ENCODE measurements at places on chromosomes 1 and 21.

DNA sequence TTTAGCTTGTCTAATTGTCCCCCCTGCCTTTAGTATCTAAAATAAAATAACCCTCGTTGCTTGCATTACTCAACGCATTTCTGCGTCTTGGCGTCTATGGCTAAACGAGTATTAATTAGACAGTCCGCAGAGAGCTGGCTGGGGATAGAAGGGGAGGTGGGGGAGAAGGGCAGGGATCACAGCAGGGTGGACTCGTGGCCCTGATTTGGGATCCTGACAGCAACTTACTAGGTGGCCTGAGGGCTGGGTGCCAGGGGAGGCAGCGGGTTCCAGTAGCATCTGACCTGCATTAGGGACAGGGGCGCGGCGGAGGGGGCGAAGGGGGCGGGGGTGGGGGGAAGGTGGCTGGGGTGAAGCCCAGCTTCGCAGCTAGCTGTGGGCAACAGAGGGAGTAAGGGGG lies 1.1 kb upstream of the BACE2 start:
- DNase-seq = no peak

- no peak for DNase-seq
Observed at GRCh38 chr1:247337250-247337746, 5.6 kb upstream of the ZNF496 start.

DNA sequence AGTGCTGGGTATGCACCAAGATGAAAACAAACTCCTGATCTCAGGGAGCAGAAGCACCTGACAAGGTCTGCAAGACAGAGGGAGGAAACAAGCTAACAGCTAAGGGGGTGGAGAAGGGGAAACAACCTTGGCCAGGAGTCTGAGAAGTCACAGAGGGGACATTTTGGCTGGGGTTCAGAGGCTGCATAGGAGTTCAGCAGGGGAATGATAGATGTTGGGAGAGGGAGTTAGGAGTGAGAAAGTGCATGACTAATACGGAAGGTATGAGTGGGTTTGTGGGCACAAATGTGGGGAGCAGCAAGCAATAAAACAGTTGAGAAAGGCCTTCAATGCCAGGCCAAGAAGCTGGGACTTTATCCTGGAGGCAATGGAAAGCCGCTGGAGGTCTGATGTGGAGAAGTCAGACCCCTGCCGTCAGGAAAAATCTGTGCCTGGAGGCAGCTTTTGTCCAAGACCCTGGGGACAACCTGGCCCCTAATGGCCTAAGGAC lies 16.4 kb downstream of the EPHA2 start:
- DNase-seq = no peak

GRCh38 chr21:42363312-42363711 lies 3.0 kb downstream of the TFF1 start:
- no peak for DNase-seq

- no peak for DNase-seq
Observed at GRCh38 chr1:29621826-29622435, 385.6 kb downstream of the PTPRU start.

GRCh38 chr1:118118469-118118868 lies 66.6 kb downstream of the SPAG17 start:
- no peak for DNase-seq

DNA sequence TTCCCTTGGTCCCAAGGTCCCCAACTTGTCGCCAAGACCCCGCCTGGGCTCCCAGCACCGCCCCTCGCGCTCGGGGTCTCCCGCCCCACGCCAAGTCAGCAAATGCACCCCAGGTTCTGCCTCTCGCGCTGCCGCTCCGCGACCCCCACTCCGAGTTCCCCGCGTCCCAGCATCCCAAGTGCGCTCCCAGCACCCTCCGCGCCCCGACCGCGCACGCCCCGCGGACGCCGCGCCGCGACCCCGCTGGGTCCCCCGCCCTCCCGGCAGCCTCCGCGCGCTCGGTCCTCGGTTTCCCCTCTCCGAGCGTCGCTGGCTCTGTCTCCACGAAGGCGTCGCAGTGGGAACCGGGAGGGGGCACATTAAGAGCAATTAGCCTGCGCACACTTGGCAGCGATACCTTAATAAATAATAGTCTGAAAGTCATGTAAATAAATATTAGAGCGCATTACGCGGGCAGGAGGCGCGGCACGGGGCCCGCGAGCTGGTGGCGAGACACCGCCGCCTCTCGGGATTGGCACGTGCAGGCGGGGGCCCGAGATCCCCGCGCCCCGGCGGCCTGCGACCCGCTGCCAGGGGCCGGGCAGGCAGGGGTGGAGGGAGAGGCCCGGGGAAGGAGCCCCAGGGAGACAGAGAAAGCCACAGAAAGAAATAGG lies 75.9 kb downstream of the VWA5B1 start:
- DNase-seq = no peak

GRCh38 chr1:43653893-43654292 lies 3.9 kb downstream of the KDM4A start:
- DNase-seq = no peak

DNA sequence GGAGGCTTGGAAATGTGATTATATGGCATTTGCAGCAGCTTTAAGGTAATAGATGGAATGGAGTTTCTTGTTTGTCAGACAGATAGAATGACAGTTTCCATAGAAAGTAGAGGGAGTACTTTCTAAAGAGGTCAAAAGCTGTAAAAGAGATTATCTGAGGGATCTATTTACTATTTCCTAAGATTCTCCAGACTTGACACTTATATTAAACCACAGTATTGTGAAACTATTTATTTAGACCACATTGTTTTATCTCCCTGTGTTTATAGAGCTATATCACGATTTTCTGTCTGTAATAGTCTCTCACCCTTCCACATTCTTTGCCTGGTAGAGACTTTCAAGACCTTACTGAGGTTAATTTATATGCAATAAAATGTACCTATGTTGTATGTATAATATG lies 66.7 kb downstream of the MAN1A2 start:
- DNase-seq = no peak

DNA sequence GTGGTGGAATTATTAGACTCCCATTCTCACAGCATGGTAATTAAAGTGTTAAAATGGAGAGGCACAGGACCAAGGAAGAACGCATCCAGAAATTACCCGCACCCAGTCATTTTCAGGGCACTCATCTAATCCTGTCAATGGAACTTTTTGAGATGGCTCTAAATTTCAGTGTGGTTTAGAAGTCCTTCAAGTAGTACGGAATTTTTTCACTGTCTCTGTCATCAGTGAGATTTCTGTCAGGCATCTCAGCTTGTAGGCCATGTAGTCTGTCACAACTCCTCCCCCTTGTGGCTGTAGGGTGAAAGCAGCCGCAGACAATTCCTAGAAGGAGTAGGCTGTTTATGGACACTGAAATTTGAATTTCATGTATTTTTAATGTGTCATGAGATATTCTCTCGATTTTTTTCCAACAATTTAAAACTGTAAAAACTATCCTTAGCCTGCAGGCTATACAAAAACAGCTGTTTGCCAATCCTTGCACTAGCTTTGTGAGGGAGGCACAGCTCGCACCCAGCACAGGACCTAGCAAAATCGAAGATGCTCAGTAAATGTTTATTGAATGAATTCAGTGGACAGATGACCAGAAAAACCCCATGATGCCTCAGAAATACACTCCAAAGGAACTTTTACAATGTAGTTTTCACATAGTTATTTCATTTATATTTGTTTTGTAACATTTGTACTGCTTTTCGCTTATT lies 6.6 kb upstream of the NUP133 start:
- peak; percentile 73 for DNase-seq

DNA sequence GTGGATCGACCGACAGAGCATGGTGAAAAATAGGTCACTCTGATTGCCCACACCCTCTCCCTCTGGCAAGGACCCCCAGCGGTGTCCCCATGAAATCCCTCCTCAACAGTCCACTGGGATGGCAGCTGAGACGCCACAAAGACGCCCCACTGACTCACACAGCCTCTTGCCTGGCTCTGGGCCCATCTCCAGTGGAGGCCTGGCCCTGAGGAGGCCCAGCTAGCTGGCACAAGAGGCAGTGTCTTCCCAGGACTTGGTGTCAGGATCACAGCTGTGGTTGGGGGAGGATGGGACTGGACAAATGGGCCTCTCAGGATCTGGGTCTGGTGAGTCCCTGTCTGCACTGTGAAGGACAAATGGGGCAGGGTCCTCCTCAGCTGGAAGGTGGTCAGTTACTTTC lies 4.6 kb downstream of the ALX3 start:
- DNase-seq = no peak

- no peak for DNase-seq
Observed at GRCh38 chr1:162732566-162733335, 57.8 kb upstream of the HSD17B7 start.

DNA sequence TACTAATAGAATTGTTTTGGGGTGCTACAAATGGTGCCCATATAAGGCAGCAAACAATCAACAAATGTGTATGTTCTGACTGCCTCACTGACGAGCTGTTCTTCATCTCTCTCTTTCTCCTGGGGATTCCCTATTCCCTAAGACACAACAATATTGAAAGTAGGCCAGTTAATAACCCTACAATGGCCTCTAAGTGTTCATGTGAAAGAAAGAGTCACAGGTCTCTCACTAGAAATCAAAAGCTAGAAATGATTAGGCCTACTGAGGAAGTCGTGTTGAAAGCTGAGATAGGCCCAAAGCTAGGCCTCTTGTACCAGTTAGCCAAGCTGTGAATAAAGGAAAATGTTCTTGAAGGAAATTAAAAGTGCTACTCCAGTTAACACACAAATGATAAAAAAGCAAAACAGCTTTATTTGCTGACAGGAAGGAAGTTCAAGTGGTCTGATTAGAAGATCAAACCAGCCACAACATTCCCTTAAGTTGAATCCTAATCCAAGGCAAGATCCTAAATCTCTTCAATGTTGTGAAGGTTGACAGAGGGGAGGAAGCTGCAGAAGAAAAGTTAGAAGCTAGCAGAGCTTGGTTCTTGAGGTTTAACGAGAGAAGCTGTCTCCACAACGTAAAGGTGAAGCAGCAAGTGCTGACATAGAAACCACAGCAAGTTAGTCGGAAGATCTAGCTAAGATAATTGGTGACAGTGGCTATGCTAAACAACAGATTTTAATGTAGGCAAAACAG lies 26.3 kb downstream of the ATP2B4 start:
- peak; percentile 51 for DNase-seq

DNA sequence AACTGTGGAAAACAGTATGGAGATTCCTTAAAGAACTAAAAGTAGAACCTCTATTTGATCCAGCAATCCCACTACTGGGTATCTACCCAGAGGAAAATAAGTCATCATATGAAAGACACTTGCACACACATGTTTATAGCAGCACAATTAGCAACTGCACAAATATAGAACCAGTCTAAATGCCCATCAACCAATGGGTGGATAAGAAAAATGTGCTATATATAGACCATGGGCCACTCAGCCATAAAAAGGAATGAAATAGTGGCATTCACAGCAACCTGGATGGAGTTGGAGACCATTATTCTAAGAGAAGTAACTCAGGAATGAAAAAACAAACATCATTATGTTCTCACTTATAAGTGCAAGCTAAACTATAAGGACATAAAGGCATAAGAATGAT lies 105.0 kb upstream of the PGBD5 start:
- DNase-seq = no peak

- peak; percentile 60 for DNase-seq
Observed at GRCh38 chr1:21293537-21294265, 3.4 kb upstream of the ECE1 start.

DNA sequence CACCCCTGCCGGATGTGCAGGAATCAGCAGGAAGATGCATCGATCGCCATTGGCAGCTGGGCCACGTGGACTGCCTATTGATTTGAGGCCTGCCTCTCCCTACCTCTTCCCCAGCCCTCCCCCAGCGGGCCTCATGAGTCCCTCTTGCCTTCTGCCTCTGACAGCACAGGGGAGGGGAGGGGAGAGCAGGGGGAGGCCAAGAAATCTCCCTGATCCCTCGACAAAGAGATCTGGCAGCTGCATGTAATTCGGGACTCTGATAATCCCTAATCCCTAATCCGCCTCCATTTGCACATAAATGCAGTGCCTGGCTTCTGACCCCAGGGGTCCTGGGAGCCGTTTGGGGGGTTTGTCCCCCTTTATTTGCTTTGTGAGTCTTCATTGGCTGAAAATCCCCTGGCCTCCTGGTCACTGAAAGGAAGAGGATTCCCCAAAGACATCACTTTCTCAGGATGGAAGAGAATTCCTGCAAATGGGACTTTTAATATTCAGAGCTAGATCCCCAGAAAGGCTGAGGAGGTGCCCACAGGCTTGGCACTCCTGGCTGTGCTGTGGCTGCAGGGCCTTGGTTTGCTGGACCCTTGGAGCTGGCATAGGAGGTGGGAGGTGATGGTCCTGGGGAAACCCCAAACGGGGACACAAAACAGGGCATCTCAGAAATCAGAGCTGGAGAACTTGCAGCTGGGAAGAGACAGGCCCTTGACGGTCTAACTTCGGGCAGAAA lies 239.4 kb upstream of the POU3F1 start:
- no peak for DNase-seq

DNA sequence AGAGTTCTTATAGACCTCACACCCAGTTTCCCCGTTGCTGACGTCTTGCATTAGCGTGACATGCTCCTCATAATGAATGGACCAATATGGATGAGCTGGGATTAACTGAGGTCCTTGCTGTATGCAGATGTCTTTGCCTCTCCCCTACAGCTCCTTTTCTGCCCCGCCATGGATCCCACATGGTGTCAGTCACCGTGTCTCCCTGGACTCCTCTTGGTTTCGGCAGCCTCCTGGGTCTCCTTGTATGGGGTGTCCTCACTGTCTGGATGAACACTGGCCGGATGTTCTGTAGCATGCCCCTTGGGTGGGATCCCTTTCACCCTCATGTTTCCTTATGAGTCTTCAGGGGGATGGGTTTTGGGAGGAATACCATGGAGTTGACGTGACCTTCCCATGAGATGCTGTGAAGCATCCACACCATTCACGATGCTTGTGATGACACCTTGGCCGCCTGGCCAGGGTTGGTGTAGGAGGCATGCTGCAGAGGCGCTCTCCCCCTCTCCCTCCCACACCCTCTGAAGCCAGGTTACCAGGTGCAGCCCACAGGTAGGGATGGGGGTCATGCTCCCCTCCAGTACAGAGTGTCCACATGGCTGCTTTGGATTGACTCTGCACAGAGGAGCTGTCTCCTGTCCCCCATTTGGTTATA lies 4.4 kb downstream of the GJC2 start:
- no peak for DNase-seq

- no peak for DNase-seq
Observed at GRCh38 chr1:212413902-212414327, 771 bp downstream of the PACC1 start.

DNA sequence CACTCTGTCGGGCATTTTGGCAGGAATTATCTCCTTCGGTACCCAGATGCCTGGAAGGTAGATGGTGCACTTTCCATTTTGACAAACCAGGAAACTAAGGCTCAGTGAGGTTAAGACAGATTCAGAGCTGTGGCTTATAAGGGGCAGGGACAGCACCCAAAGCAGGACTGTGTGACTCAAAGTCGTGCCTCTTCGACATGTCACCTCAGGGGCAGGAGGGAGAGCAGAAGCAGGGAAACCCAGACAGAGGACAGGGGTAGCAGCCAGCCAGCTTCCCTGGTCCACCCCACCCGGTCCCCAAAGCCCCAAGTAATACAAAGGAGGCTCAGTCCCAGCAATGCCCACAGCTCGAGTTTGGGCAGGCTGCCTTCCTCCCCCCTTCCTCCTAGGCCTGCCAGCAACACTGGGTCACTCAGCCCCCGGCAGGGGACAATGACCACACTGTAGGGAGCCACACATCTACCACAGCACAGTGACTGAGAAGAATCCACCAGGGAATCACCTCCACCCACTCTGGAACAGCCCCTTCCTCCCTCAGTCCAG lies 2.5 kb downstream of the RHOC start:
- no peak for DNase-seq
